ENCODE measurements at places on chromosomes 4 and X.

DNA sequence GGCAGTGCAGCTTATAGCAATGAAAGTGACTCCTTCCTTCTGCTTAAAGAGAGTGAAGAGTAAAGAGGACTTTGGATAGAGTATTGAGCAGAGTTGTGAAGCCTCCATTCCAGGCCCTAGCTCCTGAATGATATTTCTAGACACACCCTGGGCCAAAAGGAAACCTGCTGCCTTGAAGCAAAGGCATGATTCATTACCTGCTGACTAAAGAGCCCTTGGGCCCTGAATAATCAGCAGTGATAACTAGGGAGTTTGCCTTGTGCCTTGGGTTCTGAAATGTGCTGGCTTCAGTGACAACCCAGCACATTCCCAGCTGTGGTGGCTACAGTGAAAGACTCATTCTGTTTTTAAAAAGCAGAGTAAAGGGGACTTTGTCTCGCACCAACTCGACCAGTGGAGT lies 49.2 kb downstream of the STPG2 start:
- no peak for DNase-seq

DNA sequence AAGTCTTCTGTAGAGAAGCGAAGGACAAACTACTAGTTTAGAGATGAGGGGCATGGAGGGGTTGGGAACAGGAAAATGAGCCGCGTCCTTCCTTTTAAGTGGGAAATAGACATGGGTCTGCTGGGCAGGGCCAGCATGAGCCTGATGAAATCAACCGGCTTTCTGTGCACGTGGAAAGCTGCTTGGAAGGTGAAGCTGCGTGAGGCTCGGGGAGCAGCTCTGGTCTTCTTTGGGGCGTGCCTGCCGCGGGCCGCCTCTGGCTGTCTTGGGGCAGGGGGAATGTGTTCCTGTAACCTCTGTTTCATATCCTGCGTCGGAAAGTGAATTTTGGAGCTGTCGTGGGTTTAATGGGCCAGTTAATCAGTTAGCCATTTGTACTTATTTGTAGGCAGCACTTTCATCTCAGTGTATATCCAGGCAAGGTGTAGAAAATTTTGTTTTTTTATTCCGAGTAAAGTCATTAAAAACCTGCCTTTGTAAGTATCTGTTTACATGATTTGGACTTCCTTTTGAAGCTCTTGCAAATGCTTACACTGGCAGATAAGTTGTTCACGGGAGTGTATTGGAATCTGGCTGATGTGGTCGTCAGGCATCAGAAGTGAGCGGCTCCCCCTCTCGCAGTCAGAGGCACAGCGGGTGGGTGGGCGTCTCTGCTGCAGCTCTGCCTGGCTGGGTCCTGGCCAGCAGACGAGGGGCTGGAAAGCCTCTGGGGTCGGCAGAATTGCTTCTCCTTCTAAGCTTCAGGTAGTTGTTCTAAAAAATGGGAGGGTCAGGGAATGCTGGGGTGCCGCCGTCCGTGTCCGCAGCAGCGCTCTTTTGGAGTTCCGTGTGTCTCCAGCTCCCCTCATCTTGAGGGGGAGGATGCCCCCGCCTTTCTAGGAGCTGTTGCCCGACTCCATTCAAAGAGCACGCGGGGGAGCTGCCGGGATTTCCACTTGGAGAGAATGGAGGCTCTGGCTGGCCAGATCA lies 70.5 kb upstream of the HGFAC start:
- DNase-seq: no peak

DNA sequence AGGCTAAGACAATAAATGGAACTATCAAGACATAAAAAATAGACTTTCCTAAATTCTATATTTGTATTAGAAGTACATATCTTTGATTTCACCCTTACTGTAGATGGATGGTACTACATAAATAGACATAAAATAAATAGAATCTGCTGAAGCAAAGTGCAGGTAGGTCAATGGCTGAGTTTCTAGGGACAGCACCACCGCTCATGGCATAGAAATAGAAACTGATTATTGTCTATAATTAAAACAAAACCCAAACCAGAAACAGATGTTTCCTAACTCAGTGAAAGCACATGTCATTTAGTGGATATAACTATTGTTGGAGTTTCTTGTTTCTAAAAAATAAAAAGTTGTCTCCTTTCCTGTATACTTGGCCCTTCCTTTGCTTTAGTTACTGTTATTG lies 387.3 kb upstream of the ADGRL3 start:
- DNase-seq: no peak

DNA sequence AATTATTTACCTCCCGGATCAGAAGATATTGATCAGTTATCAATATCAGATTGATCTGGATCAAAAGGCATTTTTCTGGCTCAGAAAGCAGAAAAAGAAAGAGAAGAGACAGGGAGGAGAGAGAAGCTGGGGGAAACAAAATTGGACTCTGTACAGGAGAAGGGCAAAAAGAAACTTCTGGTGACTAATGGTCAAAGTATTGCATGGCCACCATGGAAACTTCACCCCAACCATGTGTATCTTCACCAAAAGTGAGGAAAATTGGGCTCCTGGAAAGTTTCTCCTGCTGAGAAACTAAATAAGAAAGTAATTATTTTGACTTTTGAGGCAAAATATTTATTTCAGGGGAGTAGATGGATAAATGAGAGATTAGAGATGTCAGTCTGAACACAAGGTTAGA lies 33.9 kb downstream of the RNF150 start:
- DNase-seq: no peak

DNA sequence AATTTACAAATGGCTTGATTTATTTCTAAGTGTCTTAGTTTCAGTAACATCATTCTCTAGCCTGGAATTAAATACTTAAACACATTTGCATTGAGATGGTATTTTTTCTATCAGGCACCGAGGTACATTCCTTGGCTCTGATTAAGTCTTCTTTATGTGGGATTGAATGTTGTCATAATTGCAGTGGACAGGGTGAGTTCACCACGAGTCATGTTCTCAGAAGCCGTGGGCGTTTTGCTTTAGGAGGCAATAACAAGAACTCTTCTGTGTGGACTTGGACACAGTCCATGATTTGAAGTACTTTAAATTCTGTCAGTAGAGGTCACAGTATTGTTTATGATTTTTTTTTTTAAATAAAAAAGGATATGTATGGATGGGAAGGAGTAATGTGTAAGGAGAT lies 57.1 kb upstream of the EFHC2 start:
- no peak for DNase-seq

GRCh38 chr4:53551958-53552357 lies 39.3 kb downstream of the LNX1 start:
- DNase-seq: no peak

DNA sequence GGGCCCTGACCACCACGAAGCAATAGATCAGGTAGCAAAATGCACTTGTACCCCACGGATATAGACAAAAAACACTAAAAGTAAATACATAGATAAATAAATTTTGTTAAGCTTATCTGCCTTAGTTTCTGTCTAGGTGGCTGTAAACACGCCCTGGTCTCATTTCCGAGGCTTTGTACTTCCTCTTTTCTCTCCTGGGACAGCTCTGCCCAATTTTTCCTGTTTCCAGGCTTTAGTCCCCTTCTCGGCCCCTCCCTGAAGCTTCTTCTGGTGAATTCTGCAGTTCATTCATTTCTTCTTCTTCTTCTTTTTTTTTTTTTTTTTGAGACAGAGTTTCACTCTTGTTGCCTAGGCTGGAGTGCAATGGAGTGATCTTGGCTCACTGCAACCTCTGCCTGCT lies 73.4 kb upstream of the STOX2 start:
- DNase-seq: no peak

DNA sequence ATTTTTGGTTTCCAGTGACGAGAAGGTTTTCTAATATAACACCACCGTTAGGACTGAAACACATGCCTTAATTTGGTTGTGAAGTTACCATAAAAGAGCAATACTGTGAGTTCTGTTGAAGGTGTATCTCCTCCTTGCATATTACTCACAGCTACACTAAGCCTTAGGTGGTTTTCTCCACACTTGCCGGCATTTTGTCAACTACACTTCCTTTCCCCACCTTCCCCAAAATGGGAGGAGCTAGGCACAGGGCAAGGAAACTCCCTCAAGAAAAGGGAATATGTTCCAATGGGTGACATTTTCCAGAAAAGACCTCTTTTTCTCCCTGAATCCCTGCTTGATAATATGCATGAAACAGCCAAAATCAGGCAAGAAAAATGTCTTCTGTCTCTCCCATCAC lies 44.8 kb downstream of the RELL1 start:
- DNase-seq: no peak

DNA sequence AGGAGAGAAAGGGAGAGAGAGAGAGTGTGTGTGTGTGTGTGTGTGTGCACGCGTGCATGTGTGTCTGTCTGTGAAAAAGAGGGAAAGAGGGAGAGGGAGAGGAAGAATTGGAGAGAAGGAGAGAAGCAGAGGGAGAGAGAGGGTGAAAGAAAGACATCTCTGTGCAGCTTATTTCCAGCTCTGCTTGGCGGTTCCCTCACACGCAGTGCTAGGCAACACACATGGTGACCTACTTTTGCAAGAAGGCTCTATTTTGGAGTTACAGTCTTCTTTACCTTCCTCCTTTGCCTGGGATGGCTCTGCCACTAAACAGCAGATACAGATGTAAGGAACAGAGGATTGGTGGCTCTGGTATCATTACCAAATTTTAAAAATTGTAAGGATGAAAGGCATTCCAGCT lies 40.1 kb downstream of the SLC16A2 start:
- DNase-seq: no peak

GRCh38 chr4:3288571-3289094 lies 4.2 kb upstream of the RGS12 start:
- DNase-seq: no peak

All from endothelial cell (in vitro differentiated cells).